ENCODE measurements at places on chromosomes 1 and 21.

DNA sequence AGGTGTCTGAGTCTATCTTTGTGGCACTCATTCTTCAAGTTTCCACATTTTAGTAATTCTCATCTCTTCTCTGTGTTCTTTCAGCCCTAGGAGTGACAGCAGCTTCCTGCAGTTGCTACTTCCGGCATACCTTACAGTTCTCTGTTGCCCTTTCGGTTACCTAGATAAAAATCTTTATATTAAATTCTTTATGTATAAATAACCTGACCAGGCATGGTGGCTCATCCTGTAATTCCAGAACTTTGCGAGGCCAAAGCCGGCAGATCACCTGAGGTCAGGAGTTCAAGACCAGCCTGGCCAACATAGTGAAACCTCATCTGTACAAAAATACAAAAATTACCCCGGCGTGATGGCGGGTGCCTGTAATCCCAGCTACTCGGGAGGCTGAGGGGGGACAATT lies 62.9 kb downstream of the CDKN2C start:
- no peak for DNase-seq

GRCh38 chr1:61017651-61018050 lies 64.7 kb upstream of the NFIA start:
- no peak for DNase-seq

DNA sequence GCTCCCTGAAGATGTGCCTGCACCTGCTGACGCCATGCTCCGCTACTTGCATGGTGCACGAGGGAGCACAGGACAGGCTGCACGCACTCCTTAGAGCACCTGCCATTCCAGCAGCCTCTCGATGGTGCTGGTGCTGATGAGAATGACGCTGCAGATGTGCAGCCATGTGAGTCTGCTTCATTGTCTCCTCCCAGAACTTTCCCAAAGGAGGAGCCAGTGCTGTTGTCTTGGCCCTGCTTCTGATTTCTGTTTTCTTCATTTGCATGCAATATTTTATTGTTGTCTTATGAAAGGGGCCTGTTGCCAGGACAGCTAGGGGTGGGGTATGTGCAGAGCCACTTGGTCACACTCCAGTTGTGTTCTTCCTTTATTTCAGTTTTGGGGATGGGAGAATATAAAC lies 70.1 kb downstream of the PCBP3 start:
- DNase-seq: no peak

GRCh38 chr1:201543871-201544642 lies 5.1 kb downstream of the NAV1 start:
- no peak for DNase-seq

GRCh38 chr1:71964188-71964587 lies 318.2 kb downstream of the NEGR1 start:
- DNase-seq: no peak

GRCh38 chr1:19169642-19170041 lies 40.4 kb downstream of the UBR4 start:
- no peak for DNase-seq

Measured in COR-L47 (cell line).